Panc1 (cell line): ENCODE measurements at places on chromosomes 5 and 9.

GRCh38 chr5:68447136-68447929 lies 231.8 kb downstream of the PIK3R1 start:
- no peak for DNase-seq

DNA sequence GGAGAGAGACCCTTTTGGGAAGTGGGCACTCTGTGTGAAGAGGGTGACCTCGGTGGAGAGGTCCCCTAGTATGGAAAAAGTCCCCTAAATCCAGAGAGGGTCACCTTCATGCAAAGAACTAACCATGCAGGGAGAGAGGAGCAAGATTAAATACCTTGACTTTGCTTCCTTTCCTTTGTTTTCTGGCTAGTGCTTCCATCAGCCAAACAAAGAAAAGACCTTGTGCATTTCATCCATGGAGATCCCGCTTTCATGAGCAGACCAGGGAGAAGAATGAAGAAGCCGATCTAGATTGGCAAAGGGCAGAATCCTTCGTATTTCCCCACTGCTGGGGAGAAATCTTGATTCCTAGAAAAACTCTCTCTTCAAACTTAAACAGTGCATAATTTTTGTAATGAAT lies 813.3 kb upstream of the CDH6 start:
- DNase-seq = no peak

DNA sequence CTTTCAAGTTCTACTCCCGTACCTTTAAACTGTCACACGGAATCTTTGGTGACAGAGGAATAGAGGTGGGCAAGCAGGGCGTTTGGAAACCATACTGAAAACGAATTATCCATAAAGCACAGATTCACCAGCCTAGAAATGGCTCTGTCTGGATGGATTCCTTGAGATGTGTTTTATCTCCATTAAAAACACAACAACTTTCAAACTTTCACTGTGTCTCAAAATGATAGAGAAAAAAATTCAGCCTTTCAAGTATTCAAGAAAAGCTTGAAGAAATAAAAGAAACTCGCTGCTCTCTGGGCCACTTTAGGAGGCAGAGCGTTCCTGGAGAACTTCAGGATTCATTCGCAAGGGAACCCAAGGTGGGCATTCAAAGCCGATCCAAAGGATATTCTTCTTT lies 589 bp upstream of the THBS4 start:
- DNase-seq = no peak

- no peak for DNase-seq
Observed at GRCh38 chr9:132982458-132982857, 4.0 kb downstream of the GFI1B start.

DNA sequence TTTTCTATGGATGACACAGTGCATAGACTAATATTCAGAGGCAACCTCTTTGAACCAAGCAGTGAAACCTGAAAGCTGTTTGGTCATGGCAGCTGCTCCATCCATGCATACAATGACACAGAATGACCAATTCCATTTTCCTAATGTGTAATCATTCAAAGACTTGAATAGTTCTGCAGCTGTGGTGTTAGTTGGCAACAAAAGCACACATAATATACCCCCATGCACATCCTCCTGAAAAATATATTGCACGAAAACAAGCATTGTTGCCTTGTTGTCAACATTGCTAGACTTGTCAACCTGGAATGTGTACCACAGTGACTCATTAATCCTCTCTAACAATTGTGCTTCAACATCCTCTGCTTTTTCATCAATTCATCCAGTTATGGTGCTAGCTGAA lies 71.0 kb upstream of the SEMA6A start:
- no peak for DNase-seq

DNA sequence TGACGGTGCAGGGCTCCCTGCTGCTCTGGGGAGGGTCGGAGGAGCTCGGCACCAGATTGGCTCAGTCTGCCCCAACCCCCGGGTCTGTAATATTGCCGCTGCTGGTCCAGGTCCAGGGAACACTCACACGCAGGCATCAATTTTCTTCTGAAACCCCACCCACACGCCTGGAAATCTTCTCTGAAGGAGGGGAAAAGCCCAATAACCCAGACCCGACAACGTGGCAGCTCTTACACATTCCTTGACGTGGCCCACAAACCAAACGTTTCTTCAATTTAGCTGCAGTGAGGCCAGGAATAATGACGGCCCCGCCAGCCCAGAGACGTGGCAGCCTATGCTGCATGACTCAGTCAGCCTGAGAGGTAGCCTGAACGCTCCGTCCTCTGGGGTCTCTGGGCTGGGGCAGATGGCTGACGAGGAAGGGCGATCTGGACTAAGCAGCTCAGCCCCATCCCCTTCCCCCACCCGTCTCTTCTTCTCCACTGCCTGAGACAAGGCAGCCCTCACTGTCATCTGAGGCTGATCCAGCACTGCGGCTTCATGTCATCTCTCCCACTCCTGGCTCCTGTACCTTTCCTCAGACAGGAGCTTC lies 9.9 kb upstream of the SPARC start:
- no peak for DNase-seq

DNA sequence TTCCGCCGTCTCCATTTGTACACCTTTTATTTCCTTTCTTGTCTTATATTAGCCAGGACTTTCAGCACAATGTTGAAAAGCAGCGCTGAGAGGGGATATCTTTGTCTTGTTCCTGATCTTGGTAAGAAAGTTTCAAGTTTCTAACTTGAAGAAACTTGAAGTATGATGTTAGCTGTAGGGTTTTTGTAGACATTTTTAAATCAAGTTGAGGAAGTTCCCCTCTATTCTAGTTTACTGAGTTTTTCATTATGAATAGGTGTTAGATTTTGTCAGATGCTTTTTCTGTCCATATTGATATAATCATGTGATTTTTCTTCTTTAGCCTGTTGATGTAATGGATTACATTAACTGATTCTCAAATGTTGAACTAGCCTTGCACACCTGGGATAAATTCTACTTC lies 425.7 kb downstream of the PIK3R1 start:
- no peak for DNase-seq

- DNase-seq = no peak
Observed at GRCh38 chr5:76062502-76063041, 20.6 kb upstream of the SV2C start.

DNA sequence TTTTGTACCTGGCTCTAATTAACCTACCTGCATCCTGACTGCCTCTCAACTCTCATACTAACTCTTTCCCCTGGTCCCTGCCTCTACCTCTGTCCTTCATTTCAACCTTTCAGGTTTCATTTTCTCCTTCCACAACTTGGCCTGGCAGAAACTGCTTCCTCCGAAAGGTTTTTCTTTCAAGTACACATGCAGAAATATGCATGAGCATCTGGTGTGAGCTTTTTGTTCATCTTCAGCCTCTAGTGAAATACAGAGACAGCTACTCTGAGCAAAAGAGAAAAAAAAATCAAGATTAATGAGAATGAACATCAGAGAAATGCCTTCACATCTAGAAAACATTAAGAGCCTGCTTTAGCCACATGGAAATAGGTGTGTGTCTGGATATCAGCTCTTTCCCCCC lies 297.9 kb upstream of the PCSK5 start:
- DNase-seq = no peak

GRCh38 chr9:110599468-110599867 lies 19.9 kb upstream of the SVEP1 start:
- no peak for DNase-seq

DNA sequence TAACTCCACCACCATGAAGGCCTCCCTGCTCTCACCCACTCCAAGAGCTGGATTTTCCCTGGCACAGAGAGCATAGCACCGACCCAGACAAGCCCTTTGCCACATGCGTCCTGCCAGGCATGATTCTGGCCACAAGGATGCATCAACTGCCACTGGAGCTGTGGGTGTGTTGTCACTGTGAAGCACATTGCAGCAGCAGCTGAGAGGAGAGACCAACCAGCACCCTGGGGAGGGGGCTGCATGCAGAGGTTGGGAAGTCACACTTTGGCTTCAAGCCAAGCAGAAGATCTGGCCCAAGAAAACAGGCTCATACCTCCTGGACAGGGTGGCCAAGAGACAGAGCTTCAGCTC lies 22.6 kb upstream of the PTGES start:
- DNase-seq = no peak

GRCh38 chr5:64972591-64972990 lies 203.9 kb downstream of the CWC27 start:
- no peak for DNase-seq

DNA sequence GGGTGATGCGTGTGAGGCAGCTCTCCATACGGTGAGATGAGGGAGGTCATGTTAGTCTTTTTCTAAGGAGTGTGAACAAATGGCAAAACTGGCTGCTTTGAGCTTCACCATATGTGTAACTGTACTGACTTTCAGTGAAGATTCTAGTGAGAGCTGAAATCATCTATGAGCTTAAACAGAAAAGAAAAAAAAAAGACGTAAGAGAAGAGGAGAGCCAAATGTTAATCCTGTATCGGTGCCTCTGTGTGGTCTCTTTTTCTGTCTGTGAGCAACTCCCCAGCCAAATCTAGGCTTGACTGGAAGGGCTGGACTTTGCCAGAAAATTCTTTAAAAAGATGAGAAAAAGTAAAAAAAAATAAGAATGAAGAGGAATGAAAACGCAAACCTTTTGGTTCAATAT lies 209.7 kb upstream of the TUT7 start:
- no peak for DNase-seq

GRCh38 chr9:404234-404633 lies 189.6 kb downstream of the DOCK8 start:
- DNase-seq = no peak

- DNase-seq = no peak
Observed at GRCh38 chr9:638152-638551, 203.3 kb upstream of the DMRT1 start.

GRCh38 chr5:147509041-147509709 lies 693 bp downstream of the DPYSL3 start:
- no peak for DNase-seq

DNA sequence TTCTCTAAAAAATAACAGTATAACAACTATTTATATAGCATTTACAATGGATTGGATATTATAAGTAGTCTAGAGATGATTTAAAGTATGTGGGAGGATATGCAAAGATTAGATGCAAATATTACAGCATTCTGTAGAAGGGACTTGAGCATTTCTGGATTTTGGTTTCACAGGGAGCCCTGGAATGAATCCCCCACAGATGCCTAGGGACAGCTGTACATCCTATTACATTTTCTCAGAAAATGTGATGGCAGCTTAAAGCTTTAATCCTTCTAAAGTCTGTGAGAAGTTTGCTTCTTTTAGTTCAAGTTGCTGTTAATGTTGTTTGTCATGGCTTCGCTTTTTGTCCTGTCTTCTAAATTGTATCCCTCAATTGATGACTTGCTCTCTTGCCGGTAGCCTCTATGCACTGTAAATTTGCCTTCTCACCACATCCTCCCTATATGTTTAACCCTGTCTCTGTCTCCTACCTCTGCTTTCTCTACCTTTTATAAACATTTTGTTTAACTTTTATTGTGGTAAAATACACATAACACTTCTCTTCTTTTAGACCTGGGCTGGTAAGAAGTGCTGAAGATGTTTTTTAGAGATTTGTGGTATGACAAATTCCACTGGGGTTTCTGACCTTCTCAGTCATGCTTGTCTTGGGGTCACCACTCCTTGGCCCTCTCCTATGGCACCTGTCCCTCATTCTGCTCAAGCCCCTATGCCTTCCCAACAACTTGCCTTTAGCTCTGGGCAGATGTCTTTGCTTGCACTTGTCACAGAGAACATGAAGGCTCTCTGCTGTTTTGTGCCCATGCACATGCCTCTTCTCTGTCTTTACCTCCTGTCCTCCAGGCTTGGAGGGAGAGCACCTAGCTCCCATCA lies 37.9 kb downstream of the LNPEP start:
- no peak for DNase-seq

GRCh38 chr5:177537389-177538361 lies 16.7 kb downstream of the FAM193B start:
- no peak for DNase-seq

DNA sequence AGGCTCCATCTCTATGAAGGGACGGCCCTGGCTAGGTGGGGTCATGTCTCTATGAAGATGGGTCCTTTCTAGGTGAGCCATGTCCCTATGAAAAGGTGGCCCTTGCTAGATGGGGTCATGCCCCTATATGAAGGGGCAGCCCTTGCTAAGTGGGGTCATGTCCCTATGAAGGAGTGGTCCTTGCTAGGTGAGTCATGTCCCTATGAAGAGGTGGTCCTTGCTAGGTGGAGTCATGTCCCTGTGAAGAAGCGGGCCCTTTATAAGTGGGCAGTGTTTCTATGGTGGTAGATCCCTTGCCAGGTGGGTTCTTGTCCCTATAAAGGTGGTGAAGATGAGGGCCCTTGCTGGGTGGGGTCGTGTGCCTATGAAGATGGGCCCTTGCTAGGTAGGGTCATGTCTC lies 283.0 kb upstream of the IRX2 start:
- no peak for DNase-seq

GRCh38 chr9:125360601-125361000 lies 99.0 kb downstream of the GAPVD1 start:
- DNase-seq = no peak

- DNase-seq = no peak
Observed at GRCh38 chr5:170510559-170510958, 6.7 kb downstream of the KCNIP1 start.

- DNase-seq = no peak
Observed at GRCh38 chr5:54457094-54457862, 1.8 kb downstream of the HSPB3 start.

- no peak for DNase-seq
Observed at GRCh38 chr9:23683611-23684061, 142.4 kb downstream of the ELAVL2 start.

GRCh38 chr9:35057271-35057620 lies 15.2 kb downstream of the VCP start:
- no peak for DNase-seq

DNA sequence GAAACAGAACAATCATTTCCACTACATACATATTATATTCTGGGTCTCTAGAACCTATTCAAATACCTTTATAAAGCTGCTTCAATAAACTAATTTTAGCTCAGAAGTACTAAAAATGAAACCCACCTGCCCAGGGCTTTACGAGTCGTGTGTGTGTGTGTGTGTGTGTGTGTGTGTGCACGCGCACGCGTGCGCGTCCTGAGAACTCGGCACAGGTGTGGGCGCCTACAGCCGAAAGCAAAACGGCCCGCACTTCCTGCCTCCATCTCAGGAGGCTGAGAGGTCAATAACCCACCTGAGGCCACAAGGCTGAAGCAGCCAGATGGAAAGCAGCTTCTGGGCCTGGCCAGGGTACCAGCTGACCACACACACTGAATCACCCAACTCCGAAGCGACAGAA lies 3.0 kb downstream of the CLPTM1L start:
- DNase-seq = no peak

DNA sequence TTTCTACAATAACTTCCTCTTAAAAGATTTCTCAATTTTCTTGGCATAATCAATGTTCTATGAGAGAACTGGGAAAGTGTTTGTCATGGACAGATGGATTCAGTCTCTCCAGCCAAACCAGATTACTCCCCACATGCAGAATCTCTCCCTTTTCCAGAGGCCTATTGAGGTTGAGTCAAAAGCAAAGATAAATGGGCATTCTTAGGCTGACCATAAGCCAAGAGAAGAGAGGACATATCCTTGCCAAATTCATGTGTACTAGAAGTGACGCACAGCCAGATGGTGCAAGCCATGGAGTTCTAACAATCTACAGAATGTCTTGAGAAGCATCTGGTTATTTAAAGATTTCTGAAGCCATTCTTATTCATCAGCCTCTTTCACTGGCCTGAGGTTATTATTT lies 2115.0 kb downstream of the MAT2B start:
- no peak for DNase-seq

- no peak for DNase-seq
Observed at GRCh38 chr9:73152953-73153352, 1.3 kb downstream of the ANXA1 start.

- DNase-seq = no peak
Observed at GRCh38 chr5:125190232-125191087, 444.0 kb upstream of the ZNF608 start.
